ENCODE measurements at places on chromosomes 1 and 21.
A peak's percentile ranks its signal among the peaks of the same experiment; 100 is the strongest.

DNA sequence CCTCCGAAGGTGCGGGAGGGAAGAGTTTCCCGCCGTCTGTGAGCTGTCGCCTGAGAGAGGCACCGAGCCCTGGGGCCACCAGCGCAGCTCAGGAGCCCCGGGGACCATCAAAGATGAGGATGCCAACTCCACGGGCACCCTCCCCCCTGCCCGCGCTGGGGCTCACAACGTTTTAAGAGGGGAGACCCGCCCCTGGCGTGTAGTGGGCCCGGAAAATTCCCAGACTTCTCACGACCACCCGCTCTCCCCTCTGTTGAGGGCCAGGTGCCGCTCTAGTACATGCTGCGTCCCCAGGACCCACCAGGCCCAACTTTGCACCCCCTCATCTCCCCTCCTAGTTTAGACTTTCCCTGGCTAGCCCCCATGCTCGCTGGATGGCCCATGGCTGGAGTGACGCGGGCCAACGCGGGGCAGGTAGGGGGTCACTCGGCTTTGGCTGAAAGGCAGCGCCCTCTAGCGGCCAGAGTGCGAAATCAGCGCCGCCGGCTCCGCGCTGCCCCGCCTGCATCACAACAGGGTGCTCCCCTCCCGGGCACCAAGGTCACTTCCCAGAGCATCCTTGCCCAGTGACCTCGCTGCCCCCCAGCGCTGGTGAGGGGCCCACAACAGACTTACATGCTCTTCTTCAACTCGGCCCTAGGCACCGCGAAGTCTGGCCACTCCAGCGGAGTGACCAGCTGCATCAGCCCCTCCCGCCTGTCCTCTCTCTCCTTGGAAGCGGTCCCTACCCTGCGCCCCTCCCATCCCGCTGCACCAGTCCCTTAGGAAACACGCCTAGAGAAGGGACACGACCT is 1.8 kb downstream of the CD160 start:
- DNase-seq, result peak; percentile 58

GRCh38 chr1:3469104-3469848 is 14.8 kb downstream of the ARHGEF16 start:
- no peak for DNase-seq

- no peak for DNase-seq
Observed at GRCh38 chr1:185813401-185813979, 79.3 kb downstream of the HMCN1 start.

DNA sequence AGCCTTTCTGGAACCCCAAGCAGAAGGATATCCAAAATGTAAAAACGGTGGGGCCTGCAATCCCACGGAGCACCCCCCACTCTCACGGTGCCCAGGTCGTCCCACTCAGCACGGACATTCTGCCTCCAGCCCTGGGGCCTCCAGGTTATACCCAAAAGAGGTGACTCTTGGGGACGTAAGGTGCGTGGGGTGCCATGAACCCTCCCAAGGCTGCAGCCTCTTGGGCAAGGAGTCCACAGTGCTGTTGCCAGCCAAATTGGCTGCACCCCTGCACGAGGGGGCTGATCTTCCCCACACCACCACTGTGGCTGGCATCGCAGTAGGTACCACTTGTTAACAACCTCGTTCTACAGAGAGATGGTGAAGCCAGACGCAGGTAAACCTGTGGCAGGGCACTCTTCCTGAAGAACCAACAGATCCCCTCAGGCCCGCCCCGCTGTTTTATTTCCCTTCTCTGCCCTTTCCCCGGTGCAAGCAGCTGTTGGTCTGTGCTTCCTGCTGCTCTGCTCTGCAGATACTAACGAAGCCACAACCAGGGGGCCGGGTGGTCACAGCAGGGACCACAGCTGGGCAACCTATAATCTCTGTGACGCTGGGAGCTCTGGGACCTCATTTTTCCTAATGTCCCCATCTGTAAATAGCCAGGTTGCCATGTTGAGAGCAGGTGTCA is 8.7 kb downstream of the TFF3 start:
- no peak for DNase-seq

- no peak for DNase-seq
Observed at GRCh38 chr1:162972773-162973172, 96.4 kb upstream of the RGS4 start.

GRCh38 chr1:67771152-67771551 is 62.1 kb downstream of the GNG12 start:
- no peak for DNase-seq

GRCh38 chr1:194889310-194889709 is 1702.9 kb upstream of the B3GALT2 start:
- no peak for DNase-seq

- DNase-seq, result peak; percentile 74
Observed at GRCh38 chr1:59057211-59057694, 239.6 kb upstream of the FGGY start.

DNA sequence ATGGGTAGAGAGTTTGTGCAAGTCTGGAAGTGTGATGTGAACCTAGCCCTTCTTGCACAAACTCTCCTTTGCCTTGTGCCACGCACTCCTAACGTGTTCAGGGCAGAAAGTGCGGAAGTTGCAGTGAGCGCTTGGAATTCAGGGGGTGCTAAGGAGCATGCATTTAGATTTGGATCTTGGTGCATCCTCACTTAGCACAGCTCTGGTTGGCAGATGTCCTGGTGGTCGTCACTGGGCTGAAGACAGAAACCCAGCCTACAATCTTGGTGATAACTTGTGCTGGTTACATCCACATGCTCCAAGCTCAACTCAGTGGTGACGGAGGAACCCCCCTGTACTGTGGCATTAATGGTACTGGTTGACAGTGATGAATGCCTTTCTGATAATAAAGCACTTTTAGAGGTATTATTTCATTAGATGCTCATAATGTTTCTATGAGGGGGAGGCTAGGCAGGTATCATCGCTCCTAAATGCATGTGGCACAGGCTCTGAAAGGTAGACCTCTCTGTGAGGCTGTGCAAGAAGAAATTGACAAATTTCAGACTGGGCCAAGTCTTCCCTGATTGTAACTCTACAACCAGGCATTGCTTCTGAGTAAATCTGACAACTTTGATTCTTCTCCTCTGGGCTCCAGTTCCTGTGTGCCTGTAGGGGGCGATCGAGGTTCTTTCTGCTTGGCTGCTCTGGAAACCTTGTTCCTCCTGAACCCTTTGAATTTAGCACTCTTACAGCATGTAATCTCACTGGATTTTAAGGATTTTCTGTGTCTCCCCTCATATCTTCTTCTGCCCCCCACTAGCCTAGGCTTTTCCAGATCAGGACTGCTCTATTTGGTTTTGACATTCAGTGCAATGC is 40.6 kb downstream of the MAPKAPK2 start:
- DNase-seq, result no peak

- DNase-seq, result no peak
Observed at GRCh38 chr1:116825207-116825719, 71.0 kb downstream of the CD2 start.

DNA sequence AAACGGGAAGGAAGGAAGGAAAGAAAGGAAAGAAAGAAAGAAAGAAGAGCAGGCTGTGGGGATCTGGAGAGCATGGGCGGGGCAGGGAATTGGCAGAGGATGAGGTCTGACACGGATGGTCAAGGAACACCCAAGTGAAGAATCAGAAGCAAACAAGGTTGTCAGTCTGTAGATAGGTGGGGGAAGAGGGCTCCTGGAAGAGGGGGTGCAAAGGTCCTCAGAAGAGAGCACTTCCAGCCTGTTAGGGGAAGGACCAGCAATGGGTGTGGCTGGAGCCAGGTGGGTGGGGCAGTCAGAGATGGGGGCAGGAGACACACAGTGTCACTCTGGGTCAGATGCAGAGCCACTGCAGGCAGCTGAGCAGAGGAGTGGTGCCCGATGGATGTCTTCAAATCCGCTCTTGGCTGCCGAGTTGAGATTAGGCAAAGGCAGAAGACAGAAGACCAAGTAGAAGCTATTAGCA is 11.0 kb upstream of the PLA2G2C start:
- no peak for DNase-seq

DNA sequence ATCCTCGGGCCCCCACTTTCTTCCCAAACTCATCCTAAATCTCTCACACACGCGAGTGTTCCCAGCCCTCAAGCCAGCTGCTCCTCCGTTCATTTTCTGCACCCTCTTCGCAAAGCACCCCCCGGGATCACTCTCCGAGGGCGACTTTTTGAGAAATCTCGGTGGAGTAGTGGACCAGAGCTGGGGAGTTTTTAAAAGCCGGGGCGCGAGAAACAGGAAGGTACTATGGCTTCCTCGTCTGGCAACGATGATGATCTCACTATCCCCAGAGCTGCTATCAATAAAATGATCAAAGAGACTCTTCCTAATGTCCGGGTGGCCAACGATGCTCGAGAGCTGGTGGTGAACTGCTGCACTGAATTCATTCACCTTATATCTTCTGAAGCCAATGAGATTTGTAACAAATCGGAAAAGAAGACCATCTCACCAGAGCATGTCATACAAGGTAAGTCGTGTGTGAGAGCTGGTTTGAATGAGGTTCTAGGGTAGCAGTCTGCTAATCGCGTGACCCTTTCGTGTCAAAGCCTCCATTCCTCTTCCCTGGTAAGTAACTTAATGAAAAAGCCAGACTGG is 800 bp downstream of the DR1 start:
- no peak for DNase-seq

DNA sequence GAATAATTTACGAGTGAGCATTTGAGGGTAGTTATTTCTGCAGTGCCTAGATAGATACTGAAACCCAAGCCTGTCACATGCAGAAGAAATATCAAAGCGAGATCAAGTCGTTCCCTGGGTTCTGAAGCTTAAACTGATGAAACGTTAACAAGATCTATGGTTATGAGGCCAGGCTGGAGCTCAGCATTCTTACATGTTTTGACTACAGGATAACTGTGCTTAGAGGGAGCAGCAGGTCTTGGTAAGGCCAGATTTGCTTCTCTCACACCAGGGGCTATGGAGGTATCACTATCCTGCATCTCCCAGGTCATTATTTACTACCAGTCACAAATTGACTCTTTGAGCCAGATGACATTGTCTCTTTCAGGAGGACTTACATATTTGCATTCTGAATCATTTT is 1401.4 kb upstream of the PRMT6 start:
- DNase-seq, result no peak

DNA sequence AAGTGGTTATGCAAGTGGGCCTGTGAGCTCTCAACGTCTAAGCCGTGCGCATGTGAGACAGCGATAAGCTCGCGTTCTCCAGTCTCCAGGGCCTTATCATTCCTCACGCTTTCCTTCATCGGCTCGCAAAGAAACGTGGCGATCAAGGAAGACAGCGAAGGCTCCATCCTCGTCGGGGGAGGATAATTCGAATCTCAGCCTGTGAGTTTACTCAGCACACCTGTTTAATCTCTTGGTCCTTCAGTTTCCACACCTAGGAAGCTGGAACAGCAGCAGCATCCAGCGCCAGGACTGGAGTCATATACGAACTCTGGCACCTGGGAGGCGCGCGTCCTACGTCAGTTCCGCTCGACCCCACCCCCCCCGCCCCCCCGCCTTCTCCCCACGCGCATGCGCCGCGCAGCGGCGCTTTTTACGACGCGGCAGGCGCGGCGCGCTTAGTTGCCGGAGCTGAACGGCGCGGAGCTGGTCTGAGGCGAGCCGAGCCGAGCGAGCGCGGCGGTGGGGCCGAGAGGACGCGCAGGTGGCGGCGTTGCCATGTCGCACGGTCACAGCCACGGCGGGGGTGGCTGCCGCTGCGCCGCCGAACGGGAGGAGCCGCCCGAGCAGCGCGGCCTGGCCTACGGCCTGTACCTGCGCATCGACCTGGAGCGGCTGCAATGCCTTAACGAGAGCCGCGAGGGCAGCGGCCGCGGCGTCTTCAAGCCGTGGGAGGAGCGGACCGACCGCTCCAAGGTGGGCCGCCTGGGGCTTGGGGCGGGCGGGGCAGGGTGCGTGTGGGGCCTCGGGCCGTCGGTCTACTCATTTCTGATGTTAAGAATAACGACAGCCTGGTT is at the start of gene PITHD1:
TSS of gene PITHD1 (plus strand) at position 440 of the 836 bp plus-strand sequence. CDS start at position 538, 98 bp downstream.
- DNase-seq, result peak; percentile 80

- DNase-seq, result no peak
Observed at GRCh38 chr1:24329797-24330543, 10.8 kb downstream of the GRHL3 start.

DNA sequence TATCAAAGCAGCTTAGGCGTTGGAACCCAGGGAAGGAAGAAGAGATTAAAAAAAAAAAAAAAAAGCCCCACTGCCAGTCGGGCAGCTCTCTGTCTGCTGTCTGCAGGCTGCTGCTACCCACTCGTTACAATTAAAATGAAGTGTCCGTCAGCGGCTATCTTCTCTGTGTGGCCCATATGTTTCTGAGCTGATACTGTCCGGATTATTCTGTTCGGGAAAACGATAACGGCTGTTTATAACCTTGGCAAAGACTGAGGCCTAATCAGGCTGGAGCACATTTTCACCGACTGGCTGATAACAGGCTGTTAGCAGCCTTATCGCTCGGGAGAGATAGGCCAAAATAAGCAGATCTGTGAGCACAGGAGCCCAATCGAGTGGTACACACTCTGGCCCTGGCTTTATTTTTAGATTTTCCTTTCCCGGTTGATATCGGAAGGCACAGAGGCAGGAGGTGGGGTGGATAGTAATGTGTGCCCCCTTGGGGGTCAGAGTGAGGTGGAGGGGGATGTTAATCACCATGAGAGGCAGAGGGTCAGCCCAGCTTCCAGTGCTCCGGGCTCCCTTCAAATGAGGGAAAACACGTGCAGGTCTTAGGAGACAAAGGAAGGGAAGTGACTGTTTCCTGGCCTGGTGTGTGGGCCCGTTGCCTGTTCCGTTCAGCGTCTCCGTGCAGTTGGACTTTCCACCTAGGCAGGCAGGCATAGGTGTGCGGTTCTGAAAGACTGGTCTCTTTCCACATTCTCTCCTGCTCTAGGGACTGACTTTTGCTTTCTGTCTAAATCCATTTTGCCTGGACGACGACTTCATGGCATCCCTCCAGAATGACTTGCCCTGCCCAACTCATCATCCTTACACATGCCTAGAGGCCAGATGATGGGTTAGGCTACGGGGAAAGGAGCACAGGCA is 153.4 kb downstream of the PBX1 start:
- no peak for DNase-seq

- no peak for DNase-seq
Observed at GRCh38 chr1:155005076-155006011, 2.7 kb downstream of the ZBTB7B start.

DNA sequence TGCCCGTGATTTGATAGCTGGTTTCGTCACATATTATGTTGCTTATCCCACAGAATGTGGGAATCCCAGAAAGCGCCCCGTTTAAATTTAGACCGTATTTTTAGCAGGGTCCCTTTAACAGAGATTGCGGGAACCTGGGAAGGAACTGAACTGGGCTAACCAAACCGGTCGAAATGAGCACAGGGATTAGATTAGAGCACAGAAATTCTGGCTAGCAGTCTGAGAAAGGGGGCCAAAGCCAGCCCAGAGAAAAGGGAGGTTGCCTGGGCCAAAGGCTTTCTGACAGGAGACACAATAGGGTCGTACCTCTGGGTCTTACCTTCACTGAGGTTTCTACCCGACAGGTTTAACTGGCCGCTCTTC is 327 bp downstream of the LRRC40 start:
- DNase-seq, result no peak

DNA sequence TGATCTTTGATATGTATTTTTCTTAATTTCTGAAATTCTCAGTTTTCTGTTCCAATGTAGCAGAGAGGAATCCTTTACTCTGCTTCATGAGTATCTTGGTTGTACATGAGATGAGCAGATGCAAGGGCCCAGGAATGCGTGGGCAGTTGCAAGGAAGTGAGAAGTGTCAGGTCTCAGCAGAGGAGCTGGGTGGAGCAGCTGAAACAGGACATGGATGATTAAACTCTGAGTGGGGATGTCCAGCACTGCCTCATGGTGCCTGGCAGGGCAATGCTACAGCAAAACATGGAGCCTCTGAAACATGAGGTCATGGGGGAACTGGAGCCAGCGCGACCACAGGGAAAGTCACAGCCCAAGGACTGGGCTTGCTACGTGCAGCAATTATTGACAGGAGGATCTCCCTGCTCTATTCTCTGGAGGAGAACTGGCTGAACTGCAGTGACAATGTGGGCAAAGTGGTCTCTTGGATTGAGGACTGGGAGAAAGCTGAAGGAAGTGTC is 48.4 kb downstream of the COLGALT2 start:
- DNase-seq, result peak; percentile 67

- DNase-seq, result no peak
Observed at GRCh38 chr1:226692823-226693222, 46.3 kb downstream of the ITPKB start.

All from right renal pelvis (tissue), 4 donors.